ENCODE measurements at places on chromosomes 6 and 20. TPM values are rescaled to one million over a fixed set of nuclear protein-coding genes. Genes with fewer than 3 reads are reported as not detected.

The PLN gene
- 848 TPM for polyA plus RNA-seq

The LINC00237 gene
- not detected for polyA plus RNA-seq

The C20orf96 gene
- 4.1 TPM for polyA plus RNA-seq

The ALDH8A1 gene
- polyA plus RNA-seq: 1.7 TPM

The STX11 gene
- 9.0 TPM for polyA plus RNA-seq

The ARFGEF3 gene
- 0.33 TPM for polyA plus RNA-seq

The DYNLT2 gene
- 0.74 TPM for polyA plus RNA-seq

The BTN1A1 gene
- polyA plus RNA-seq: not detected

The PSORS1C1 gene
- polyA plus RNA-seq: 0.13 TPM

The PHACTR2 gene
- 10.4 TPM for polyA plus RNA-seq

The CRNKL1 gene
- 17.5 TPM for polyA plus RNA-seq

DNA sequence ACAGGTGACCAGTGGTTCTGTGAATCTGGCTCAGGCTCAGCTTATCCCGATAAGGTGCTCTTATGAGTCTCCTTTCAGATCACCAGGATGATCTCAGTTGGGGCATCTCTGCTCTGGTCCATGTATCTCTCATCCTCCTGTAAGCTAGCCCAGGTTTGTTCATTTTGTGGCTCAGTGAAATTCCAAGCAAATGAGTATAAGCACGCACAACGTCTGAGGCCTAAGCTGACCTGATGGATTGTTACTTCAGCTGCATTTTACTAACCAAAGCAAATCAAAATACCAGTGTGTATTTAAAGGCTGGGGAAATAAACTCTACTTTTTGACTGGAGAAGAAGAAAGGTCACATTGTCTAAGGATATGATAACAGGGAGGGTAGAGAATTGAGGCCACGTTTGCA is 551.0 kb upstream of the BTBD3 start:
- H3K4me3 ChIP-seq: no peak overlapping the region
- H3K27ac ChIP-seq: no peak overlapping the region

DNA sequence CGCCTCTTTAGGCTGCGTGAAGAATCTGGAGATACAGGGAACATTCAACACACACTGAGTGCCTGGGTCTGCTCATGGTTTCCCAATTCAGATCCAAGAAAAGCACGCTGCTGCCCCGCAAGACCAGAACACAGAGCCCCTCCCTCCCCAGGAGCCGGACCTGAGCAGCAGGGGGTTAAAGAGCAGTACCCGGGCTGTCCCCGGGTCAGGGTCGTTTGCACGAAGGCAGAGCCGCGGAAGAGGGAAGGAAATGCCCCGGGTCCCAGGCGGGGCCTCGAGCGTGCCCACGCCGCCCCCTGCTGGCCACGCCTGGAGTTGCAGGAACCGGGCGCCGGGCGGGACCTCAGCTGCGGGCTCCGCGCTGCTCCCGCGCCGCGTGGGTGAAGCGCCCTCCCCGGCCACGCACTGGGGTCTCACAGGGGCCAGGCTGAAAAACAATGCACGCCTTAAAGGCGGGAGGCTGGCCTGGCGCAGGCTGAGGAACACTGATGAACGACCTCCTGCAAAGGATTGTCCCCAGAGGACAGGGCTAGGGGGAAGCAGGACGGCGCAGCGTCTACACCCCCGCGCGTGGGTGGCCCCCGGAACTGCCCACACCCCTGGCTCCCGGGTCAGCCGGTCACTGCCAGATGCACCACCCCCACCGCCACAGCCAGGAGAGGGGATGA is 48.9 kb downstream of the ANKRD60 start:
- H3K27me3 ChIP-seq: peaks cover 25% of the 10 kb centered on the region
- H3K27ac ChIP-seq: no peak overlapping the region
- peak overlapping the region; percentile 24 for H3K4me3 ChIP-seq
- DNase-seq: peak; percentile 72
- H3K4me1 ChIP-seq: peaks cover 12% of the 10 kb centered on the region

DNA sequence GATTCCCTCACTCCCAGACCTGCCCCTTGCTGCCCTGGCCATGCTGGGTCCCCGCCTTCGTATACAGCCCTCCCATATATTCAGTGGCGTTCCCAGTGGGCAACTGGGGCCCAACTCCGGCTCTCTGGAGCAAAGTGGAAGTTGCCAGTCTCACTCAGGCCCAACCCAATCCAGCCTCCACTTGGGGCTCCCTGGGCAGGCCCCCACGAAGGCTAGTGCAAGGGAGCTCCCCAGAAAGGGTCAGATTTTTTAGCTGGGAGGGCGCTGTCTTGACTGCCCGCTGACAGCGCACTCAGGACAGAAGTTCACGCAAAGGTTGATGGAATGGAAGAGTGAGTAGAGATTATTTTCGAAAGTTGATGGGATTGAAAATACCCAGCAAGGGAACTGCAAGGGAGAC is 5.9 kb downstream of the TP53TG5 start:
- H3K4me1 ChIP-seq: peaks cover 10% of the 10 kb centered on the region
- no peak for DNase-seq
- H3K27ac ChIP-seq: no peak overlapping the region
- H3K4me3 ChIP-seq: no peak overlapping the region

- no peaks in the 10 kb centered on the region for H3K36me3 ChIP-seq
- H3K4me3 ChIP-seq: no peak overlapping the region
- DNase-seq: no peak
- no peaks in the 10 kb centered on the region for H3K27me3 ChIP-seq
These were observed 58.8 kb upstream of the MOCS1 start for GRCh38 chr6:39992861-39993622.

DNA sequence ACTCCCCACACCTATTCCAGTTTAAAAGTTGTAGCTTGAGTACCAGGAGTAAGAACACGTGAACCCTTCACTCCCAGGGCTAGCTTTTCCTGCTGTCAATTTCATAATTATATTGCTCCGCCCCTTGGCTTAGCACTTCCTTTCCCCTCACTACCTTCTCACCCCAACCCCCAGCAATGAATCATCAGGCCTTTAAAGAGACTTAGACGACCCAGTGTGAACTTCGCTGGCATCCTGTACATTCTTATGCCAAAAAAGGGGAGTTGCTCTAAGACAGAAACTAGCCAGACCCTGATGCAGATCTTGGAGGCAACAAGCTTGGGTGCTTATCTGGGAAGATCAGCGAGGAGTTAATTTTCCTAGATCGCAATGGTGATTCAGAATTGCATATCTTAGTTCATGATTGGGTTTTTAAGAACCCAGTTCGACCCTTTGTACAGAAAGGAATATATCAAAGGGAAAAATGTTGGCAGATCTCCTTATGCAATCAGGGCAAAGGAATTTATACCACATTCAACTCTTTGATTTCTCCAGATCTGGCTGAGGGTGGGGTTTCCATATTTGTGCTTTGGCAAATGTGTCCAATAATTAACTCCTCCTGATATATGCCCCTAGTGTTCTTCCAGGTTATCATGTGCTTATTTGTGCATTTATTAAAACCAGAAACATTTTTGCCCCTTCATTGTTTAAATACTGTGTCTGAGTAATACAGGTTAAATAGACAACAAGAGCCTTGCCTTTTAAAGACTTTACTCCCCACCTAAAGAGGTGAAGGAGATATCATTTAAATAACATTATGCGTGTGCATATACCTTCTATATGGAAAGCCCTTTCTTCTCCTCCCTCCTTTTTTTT is 8.1 kb upstream of the ATXN1 start:
- peaks cover 56% of the 10 kb centered on the region for H3K4me1 ChIP-seq
- H3K4me3 ChIP-seq: no peak overlapping the region
- peak overlapping the region; percentile 36 for H3K27ac ChIP-seq
- no peaks in the 10 kb centered on the region for H3K27me3 ChIP-seq
- H3K36me3 ChIP-seq: no peaks in the 10 kb centered on the region
- no peak for DNase-seq

DNA sequence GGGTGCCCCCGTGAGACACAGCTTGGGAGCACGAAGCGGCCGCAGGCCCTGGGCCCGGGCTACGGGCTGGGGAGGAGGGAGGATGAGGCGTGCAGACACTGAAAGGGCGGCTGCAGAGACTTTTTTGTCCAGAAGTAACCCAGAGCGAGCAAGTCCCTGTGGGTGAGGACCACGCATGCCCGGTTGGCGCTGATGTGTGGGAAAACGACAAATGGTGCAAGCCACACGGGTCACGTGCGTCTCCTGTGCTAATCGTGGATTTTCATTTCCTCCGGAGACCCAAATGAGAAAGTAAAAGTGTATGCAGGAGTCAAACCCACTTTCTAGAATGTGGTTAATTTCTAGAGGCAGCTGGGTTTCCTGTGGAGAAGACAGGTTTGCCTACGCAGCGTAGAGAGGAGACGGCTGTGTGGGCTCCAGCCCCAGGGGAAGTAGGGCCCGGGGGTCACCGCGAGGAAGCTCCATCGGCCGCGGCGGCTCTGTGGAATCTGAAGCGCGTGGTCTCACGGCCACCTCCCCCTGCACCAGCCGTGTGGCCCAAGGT is 19.0 kb downstream of the DLL1 start:
- peak overlapping the region; percentile 56 for H3K27ac ChIP-seq
- DNase-seq: peak; percentile 48
- peaks cover 20% of the 10 kb centered on the region for H3K4me1 ChIP-seq
- H3K36me3 ChIP-seq: no peaks in the 10 kb centered on the region
- peak overlapping the region; percentile 49 for H3K4me3 ChIP-seq

DNA sequence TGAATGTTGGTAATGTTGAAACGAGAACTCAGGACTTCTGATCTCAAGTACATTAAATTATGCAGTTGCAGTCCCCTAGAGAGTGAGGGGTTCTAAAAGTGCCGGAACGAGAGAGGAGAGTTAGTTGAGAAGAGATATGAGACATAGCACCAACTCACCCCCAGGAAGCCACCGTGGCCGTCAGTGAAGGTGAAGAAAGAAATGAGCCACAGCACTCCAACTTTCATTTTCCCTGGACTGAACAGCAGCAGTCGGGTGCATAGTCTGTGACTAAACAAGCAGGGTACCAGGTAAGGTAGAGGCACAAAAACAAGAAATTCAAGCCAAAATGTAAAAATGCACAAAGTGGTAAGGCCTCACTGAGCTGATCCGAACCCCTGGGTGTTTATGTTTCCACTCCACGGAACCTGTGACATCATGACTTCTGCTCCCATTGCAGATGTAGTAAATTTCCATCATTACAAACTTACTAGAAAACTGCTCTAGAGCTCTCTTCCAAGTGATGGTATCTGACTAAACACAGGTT is 13.2 kb downstream of the ADGRF1 start:
- H3K27ac ChIP-seq: no peak overlapping the region
- no peak for DNase-seq
- H3K36me3 ChIP-seq: no peaks in the 10 kb centered on the region
- peaks cover 9% of the 10 kb centered on the region for H3K4me1 ChIP-seq

GRCh38 chr20:63664861-63665594 is 6.9 kb downstream of the RTEL1 start:
- no peak overlapping the region for H3K27ac ChIP-seq
- H3K27me3 ChIP-seq: no peaks in the 10 kb centered on the region
- no peaks in the 10 kb centered on the region for H3K4me1 ChIP-seq
- H3K4me3 ChIP-seq: no peak overlapping the region

DNA sequence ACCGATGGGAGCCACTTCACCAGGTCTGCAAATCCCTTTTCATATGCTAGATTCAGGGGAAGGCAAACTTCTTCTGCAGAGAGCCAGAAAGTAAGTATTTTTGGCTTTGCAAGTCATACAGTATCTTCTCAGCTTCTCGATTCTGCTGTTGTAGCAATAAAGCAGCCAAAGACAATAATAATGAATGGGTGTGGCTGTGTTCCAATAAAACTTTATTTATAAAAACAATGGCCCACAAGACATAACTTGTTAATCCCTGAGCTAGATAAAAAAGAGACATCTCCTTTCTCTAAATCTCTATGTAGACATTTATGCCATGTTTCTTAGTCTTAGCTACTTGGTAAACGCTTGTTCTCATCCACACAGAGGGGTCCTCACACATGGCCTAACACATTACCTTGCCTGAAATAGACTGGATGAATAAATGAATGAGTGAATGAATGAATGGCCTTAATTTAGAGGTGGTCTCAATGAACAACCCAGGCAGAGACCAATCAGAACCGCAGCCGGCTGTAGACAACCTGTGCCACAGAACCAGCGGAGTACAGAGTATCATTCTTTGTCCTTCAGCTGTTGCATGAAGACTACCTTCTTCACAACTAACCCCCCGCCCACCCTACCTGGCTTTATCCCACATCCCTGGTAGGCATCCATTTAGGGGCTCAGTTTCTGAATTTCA is 13.5 kb upstream of the PREX1 start:
- H3K27me3 ChIP-seq: peaks cover 3% of the 10 kb centered on the region
- no peaks in the 10 kb centered on the region for H3K4me1 ChIP-seq
- no peak for DNase-seq
- no peak overlapping the region for H3K4me3 ChIP-seq
- H3K27ac ChIP-seq: no peak overlapping the region

- no peaks in the 10 kb centered on the region for H3K27me3 ChIP-seq
- no peak overlapping the region for H3K4me3 ChIP-seq
- no peak for DNase-seq
- no peaks in the 10 kb centered on the region for H3K36me3 ChIP-seq
- H3K4me1 ChIP-seq: no peaks in the 10 kb centered on the region
These were observed 108.2 kb downstream of the UST start for GRCh38 chr6:148854992-148855391.

GRCh38 chr6:32692019-32692418 is 25.6 kb upstream of the HLA-DQB1 start:
- H3K27me3 ChIP-seq: peaks cover 2% of the 10 kb centered on the region
- no peak for DNase-seq
- no peaks in the 10 kb centered on the region for H3K36me3 ChIP-seq
- no peak overlapping the region for H3K4me3 ChIP-seq
- no peak overlapping the region for H3K27ac ChIP-seq
- H3K4me1 ChIP-seq: no peaks in the 10 kb centered on the region

DNA sequence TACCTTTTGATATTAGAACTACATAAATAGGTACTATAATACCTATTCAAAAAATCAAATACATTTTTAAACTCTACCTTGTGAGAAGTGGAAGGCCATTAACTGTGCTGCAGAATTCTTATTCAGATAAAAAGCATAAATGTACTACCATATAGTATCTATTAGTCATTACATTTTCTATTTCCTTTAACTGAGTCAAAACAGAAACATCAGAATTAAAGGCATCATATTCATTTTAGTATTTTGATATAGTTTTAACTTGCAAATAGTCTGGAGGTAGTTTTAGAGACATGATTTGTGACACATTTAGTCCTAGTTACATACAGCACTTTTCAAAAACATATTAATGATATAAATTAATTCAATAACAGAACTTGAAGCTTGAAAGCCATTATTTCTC is 39.9 kb upstream of the TAB2 start:
- no peaks in the 10 kb centered on the region for H3K36me3 ChIP-seq
- no peak for DNase-seq
- no peak overlapping the region for H3K27ac ChIP-seq
- H3K4me1 ChIP-seq: no peaks in the 10 kb centered on the region
- H3K27me3 ChIP-seq: no peaks in the 10 kb centered on the region
- H3K4me3 ChIP-seq: no peak overlapping the region

GRCh38 chr6:68876792-68877493 is 241.9 kb downstream of the ADGRB3 start:
- no peaks in the 10 kb centered on the region for H3K4me1 ChIP-seq
- no peaks in the 10 kb centered on the region for H3K36me3 ChIP-seq
- no peak overlapping the region for H3K4me3 ChIP-seq
- H3K27me3 ChIP-seq: no peaks in the 10 kb centered on the region

- no peak overlapping the region for H3K4me3 ChIP-seq
- no peaks in the 10 kb centered on the region for H3K36me3 ChIP-seq
- DNase-seq: no peak
- H3K27ac ChIP-seq: no peak overlapping the region
- no peaks in the 10 kb centered on the region for H3K27me3 ChIP-seq
- H3K4me1 ChIP-seq: peaks cover 71% of the 10 kb centered on the region
These were observed 25.3 kb downstream of the ANKS1A start for GRCh38 chr6:34914358-34914757.

GRCh38 chr20:49420811-49421295 is 61.6 kb downstream of the KCNB1 start:
- H3K4me1 ChIP-seq: peaks cover 61% of the 10 kb centered on the region
- H3K27ac ChIP-seq: peak overlapping the region; percentile 38
- H3K36me3 ChIP-seq: no peaks in the 10 kb centered on the region
- DNase-seq: no peak
- H3K27me3 ChIP-seq: no peaks in the 10 kb centered on the region

GRCh38 chr6:87993356-87993755 is 54.3 kb upstream of the SPACA1 start:
- no peak overlapping the region for H3K27ac ChIP-seq
- H3K36me3 ChIP-seq: no peaks in the 10 kb centered on the region
- no peaks in the 10 kb centered on the region for H3K27me3 ChIP-seq
